CD4-positive, alpha-beta memory T cell (primary cell): ENCODE measurements at places on chromosomes 3 and 15. TPM values are rescaled to one million over a fixed set of nuclear protein-coding genes. Genes with fewer than 3 reads are reported as not detected.

DNA sequence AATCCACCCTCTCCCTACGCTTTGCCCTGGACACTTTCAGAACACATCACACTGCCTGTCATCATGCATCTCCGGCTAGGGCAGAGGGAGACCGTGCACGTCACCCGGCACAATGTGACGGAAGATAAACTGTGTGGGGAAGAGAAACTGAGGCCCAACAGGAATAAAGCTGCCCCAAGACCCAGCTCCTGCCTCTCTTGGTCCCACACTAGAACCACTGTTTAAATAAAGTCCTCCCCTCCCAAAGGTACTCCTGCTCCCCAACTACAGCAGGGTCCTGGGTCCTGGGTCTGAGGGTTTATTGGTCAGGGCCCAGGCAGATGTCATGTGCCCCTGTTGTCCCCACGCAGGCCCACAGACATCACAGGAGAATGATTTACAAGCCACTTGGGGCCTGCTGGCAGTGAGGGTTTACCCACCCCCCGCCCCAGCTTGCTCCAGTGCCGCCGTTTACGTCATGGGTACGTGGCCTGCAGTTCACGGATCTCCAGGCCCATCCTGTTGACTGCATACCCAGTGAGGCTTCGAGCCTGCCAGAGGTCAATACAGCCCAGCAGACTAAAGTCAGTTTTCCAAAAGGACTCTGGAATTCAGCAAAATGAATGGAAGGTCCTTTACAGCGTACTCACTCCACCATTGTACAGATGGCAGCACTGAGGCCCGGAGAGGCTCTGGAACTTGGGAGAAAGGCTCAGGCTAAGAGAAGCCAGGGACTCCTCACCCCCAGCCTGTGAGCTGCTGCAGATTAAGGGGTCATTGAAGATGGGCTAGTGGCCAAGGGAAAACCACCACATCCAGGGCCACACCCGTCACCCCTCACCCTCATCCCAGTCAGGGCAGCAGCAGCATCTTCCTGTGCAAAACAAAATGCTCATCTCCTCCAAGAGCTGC lies 23.2 kb downstream of the ALS2CL start:
- H3K36me3 ChIP-seq = no peaks in the 10 kb centered on the region
- no peak for DNase-seq
- H3K4me3 ChIP-seq = no peak overlapping the region
- no peaks in the 10 kb centered on the region for H3K27me3 ChIP-seq

DNA sequence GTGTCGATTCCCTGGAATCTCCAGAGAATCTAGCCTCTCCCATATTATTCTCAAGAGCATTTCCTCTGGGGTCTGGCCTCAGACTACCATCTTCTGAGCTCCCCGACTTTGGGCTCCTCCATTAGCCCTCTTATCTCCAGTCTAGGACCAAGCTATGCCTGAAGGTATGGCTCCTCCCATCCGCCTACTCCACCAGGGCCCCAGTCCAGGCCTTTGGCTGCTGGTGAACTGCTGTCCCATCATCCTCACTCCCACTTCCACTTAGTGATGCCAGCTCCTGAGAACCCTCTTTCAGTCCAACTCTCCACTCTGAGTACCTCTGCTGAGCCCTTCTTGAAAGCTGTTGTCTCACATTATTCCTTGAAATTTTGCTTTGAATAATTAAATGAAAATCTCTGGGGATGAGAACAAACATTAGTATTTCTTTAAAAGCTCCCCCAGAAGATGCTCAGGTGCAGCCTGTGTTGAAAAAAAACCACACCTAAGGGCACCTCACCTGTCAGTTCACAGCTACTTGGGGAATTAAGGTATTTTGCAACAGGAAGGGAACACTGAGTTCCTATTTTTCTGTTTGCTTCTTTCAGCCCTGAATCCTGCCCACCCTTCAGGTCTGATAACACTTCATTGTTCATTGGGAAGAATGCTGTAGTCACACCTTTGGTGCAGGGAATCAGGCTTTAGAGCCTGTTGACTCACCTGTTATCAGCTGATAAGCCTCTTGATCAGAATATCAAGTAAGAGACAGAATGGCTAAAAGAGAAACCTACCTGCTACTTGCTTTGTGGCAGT lies 9.5 kb downstream of the CLDN18 start:
- DNase-seq = no peak
- no peaks in the 10 kb centered on the region for H3K36me3 ChIP-seq
- no peak overlapping the region for H3K4me3 ChIP-seq
- H3K4me1 ChIP-seq = no peaks in the 10 kb centered on the region

GRCh38 chr3:188269040-188269439 lies 115.1 kb downstream of the LPP start:
- H3K27ac ChIP-seq = no peak overlapping the region
- no peaks in the 10 kb centered on the region for H3K4me1 ChIP-seq
- no peaks in the 10 kb centered on the region for H3K27me3 ChIP-seq
- no peak overlapping the region for H3K4me3 ChIP-seq
- no peaks in the 10 kb centered on the region for H3K36me3 ChIP-seq

DNA sequence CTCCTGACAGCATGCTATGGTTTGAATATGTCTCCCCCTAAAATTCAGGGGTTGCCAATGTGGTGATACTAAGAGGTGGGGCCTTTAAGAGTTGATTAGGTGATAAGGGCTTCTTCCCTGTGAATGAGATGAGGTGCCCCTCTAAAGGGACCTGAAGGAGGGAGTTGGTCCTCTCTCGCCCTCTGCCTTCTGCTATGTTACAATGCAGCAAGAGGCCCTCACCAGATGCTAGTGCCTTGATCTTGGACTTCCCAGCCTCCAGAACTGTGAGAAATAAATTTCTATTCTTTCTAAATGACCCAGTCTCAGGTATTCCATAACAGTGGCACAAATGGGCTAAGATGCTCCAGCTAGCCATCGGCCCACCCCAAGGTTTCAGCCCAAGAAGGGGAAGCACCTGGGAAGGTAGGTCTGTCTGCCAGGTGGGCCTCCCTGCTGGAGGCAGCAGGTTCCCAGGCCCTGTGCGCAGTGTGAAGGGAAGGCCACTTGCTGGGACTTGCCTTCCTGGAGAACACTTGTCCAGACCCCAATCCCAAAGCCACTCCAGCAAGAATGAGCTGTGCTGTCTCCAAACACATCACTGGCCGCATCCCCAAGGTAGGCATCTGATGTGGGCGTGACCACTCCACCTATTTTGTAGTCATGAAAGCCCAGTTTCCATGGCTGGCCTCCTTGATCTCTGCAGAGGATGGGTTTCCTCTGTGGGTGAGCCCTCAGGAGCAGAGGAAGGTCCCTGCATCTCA lies 9.0 kb downstream of the TGM4 start:
- H3K27ac ChIP-seq = no peak overlapping the region
- H3K36me3 ChIP-seq = no peaks in the 10 kb centered on the region
- no peaks in the 10 kb centered on the region for H3K4me1 ChIP-seq
- H3K27me3 ChIP-seq = no peaks in the 10 kb centered on the region
- DNase-seq = no peak
- H3K4me3 ChIP-seq = no peak overlapping the region

DNA sequence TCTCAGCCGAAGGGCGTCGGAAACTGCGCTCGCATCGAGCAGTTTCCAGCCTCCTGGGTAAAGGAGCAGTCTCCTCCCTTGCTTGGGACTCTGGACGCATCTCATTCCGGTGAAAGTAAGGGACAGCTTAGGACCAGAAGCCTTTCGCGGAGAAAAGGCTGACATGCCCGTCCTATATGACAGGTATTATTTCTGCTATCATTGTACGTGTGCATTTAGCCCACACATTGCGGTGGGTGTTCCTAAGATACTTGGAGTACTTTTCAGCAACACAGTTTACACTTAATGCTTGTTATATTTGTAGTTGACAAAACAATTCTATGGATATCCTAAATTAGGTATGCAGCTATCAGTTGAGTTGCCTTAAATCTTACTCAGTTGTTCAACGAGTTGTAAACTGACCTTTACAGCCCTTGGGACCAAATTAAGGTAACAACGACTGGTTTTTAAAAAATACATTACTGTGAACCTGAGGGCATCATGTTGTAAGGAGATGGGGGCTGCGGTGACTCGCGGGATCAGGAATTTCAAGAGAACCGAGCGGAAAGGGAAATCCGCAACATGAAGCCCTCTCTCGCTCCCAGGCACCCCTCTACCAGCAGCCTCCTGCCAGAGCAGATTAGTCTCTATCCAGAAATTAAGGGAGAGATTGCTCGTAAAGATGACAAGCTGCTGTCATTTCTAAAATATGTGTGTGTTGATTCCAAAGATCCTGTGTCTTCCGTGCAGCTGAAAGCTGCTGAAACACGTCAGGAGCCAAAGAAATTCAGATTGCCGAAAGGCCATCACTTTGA lies 632 bp upstream of the COPS2 start:
- H3K4me1 ChIP-seq = peaks cover 46% of the 10 kb centered on the region
- H3K27ac ChIP-seq = peak overlapping the region; percentile 94
- peak overlapping the region; percentile 74 for H3K4me3 ChIP-seq
- no peaks in the 10 kb centered on the region for H3K27me3 ChIP-seq
- H3K36me3 ChIP-seq = no peaks in the 10 kb centered on the region

GRCh38 chr15:29141308-29142128 lies 128.1 kb downstream of the NSMCE3 start:
- H3K4me1 ChIP-seq = peaks cover 8% of the 10 kb centered on the region
- H3K36me3 ChIP-seq = no peaks in the 10 kb centered on the region
- DNase-seq = no peak

DNA sequence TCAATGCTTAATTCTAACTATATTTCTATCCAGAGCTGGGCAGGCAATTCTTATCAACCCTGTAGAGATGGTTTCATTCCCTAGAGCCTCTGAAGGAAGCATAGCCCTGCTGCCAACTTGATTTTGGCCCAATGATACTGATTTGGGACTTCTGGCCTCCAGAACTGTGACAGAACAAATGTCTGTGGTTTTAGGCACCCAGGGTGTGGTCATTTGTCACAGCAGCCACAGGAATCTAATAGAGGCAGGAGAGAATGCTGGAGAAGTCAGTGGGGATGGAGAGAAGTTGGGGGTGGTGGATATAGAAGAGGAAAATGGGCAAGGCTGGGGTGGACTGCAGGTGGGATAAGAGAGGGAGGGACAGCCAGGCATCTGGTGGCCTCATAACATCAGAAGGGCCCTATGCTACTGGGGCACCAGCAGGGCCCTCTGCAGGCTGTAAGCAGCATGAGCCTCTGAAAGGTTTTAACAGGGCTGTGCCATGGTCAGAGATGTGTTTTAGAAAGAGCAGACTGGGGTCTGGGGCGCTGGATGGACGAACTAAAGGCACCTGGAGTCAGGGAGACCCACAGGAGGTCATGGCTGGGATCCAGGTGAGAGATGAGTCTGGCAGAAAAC lies 19.8 kb downstream of the MRPS11 start:
- no peak overlapping the region for H3K4me3 ChIP-seq
- no peaks in the 10 kb centered on the region for H3K36me3 ChIP-seq
- no peaks in the 10 kb centered on the region for H3K27me3 ChIP-seq
- H3K4me1 ChIP-seq = no peaks in the 10 kb centered on the region
- H3K27ac ChIP-seq = no peak overlapping the region

The NSMCE3 gene
- 18.9 TPM for total RNA-seq

DNA sequence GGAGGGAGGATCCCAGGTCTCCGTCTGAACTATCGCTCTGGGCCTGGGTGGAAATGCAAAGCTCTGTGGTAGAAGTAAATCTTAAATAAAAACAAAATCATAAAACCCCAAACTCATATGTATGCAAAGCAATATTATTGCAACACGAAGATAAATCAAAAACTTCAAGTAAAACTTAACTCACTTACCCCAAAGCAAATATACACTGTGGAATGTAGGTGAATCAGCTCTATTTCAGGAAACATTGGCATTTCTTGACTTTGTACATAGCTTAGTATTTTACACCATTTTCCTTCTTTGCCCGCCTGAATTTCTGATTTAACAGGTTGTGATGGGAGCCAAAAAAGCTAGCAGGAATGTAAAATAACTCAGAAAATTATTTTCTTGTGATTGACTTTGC lies 126.2 kb downstream of the TPRG1 start:
- no peaks in the 10 kb centered on the region for H3K36me3 ChIP-seq
- no peak overlapping the region for H3K4me3 ChIP-seq
- H3K27me3 ChIP-seq = no peaks in the 10 kb centered on the region
- no peaks in the 10 kb centered on the region for H3K4me1 ChIP-seq

DNA sequence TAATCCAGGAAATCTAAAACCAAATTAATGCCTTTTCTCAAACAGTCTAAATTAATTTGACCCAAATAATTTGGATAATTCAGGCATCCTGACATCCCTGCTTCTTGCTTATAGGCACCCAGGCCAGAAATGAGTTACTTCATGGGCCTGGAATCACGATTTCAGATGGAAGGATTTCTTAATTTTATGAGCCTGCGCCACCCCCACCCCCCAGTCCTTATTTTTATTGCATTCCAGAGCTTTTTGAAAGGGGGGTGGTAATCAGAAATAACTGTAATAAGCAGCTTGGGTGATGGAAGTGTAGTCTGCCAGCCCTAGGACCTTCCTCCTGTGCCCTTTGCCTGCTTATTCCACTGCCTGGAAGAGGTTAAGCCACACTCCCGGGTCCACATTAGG lies 1.3 kb downstream of the AP2M1 start:
- H3K36me3 ChIP-seq = peaks cover 43% of the 10 kb centered on the region
- peaks cover 37% of the 10 kb centered on the region for H3K4me1 ChIP-seq
- DNase-seq = no peak
- no peak overlapping the region for H3K4me3 ChIP-seq
- peak overlapping the region; percentile 88 for H3K27ac ChIP-seq

The C15orf62 gene
- 3.5 TPM for total RNA-seq

The ZPLD1 gene
- total RNA-seq = not detected

- H3K36me3 ChIP-seq = no peaks in the 10 kb centered on the region
- peaks cover 38% of the 10 kb centered on the region for H3K4me1 ChIP-seq
- DNase-seq = peak; percentile 35
Observed at GRCh38 chr15:101206176-101206591, 45.7 kb downstream of the CHSY1 start.

GRCh38 chr3:78792733-78793132 lies 975.1 kb downstream of the ROBO1 start:
- no peak overlapping the region for H3K4me3 ChIP-seq
- DNase-seq = no peak
- no peaks in the 10 kb centered on the region for H3K27me3 ChIP-seq
- no peaks in the 10 kb centered on the region for H3K4me1 ChIP-seq

The CASR gene
- total RNA-seq = not detected

The TNNC1 gene
- 7.1 TPM for total RNA-seq
